ENCODE measurements at places on chromosomes 12 and 14. TPM values are rescaled to one million over a fixed set of nuclear protein-coding genes. Genes with fewer than 3 reads are reported as not detected.

DNA sequence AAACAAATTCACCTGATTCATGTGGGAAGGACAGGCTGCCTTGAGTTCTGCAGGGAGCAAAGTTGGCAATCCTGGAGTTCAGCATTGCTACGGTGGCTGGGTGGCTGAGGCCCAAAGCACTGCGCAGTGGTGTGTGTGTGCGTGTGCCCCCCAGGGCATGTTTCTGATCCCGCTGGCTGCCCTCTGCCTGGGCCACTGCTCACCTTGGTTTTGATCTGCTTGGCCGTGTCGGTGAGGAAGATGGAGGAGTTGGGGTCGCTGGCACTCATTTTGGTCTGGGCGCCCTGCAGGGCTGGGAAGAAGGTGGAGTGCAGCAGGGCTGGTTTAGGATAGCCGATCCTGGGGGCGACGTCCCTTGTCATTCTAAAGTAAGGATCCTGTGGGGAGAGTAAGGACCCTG is 19.1 kb downstream of the SLC25A47 start:
- no peak for DNase-seq

DNA sequence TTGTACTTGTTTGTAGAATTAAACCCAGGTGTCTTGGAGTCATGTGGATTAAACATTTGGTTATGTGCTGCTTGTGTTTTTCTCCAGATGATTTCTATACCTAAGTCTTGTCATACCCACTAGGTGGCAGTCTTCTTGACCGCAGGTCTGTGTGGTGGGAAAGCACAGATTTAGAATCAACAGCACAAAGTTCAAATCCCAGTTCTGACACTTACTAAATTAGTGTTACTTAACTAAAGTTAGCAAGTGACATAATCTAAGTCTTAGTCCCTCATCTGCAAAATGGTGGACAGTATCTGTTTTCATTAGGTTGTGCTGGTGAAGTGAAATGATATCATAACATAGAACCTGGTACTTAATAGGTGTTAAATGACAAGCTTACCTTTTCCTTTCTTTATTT is 151.0 kb upstream of the ARHGAP5 start:
- no peak for DNase-seq

- no peak for DNase-seq
Observed at GRCh38 chr14:64502887-64503433, 678 bp downstream of the ZBTB25 start.

DNA sequence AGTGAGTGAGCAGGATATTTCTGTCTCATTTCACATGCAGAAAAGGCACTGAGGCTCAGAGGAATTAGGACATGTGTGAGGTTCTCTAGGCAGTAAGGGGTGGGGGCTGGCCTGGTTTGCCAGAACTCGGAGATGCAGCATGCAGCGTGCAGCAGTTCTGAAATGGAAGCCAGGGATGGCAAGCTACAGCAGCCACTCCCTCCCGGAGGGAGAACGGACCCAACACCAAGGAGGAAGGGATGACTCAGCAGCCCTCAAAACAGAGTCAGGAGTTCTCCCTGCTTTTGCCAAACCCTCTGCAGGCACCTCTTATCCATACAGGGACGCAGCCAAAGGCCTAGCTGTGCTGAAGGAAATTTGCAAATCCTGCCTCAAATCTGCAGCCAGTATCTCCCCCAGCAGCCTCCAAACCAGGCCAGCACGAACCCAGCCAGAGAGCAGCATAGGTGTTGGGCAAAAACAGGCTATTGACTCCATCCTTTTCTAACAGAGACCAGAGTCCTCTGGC is 10.3 kb upstream of the SERPINA3 start:
- DNase-seq = peak; percentile 89

GRCh38 chr12:55717011-55718007 is 1.5 kb downstream of the BLOC1S1 start:
- peak; percentile 68 for DNase-seq

GRCh38 chr12:65830305-65830704 is 6.0 kb downstream of the HMGA2 start:
- no peak for DNase-seq

DNA sequence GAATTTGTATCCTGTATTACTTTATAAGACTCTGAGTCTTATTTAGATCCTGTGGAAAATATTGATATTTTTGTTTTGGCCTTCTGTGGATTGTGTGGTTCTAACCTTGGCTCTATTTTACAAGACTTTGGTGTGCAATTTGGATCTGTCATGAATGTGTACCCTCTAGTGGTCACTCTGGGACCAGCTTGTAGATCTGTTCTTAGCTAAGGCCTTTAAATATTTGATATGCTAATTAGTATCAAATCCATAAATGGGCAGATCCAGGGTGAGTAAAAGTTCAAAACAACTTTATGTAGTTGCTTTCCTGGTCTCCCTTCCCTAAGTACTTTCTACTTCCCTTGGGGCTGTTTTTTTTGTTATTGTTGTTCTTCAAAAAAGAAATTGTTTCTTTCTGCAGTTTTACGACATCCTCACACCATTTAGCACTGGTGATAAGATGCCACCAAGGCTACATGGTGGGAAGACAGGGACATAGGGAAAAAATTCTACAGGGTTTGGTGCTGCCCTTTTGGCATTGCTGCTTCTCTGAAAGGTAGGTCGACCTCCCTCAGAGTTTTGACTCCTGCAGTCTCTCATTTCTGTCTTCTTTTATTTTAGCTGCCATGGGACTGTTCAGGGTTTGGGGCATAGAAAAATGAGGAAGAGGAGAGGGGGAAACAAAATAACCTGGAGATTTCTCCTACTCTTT is 238.5 kb downstream of the GPHN start:
- no peak for DNase-seq

DNA sequence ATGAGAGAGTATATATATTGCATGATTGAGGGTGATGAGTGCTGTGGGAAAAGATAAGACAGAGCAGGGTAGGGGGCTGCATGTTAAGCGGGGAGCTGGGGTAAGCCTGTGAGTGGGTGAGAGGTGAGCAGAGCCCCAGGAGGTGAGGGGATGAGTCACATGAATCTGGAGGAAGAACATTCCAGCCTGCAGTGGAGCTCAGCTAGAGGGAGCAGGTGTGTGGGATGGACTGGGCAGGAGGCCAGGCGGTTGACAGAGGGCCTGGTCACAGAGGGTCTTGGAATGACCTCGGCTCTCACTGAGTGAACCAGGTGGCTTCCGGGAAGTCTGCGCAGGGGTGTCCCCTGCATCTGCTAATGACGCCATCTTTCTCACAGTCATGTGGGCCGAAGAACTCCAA is 44.4 kb downstream of the GIT2 start:
- DNase-seq = peak; percentile 75

DNA sequence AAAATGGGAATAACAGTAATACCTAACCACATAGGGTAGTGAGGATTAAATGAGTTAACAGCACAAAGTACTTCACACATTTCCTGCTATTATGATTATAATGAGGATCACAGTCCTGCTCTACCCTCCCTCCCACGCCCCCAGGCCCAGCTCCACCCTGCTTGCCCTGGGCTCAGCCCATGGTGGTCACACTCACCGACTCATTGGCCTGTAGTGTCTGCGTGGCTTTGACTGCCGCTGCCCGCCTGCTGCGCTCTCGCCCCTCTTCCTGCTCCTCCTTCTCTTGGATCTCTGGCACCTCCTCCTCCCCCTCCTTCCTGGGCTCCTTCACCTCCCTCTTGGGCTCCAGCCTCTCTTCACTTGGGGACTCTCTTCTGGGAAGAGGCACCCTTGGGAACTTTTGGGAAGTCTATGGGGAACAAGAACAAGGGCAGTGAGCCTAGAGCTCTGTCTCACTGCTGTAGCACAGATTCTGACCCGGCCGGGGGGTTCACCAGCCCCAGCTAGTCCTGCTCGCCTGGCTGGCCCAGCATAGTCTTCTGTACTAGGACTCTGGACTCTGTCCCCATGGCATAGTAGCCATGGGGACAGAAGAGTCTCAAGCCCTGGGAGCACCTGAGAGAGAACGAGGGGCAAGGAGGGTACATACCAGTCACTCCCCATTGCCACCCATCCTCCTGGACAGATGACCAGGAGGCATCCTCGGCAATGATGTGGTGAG is 7.1 kb upstream of the PNMA1 start:
- no peak for DNase-seq

GRCh38 chr14:50726372-50727107 is 58.4 kb upstream of the SAV1 start:
- DNase-seq = no peak

DNA sequence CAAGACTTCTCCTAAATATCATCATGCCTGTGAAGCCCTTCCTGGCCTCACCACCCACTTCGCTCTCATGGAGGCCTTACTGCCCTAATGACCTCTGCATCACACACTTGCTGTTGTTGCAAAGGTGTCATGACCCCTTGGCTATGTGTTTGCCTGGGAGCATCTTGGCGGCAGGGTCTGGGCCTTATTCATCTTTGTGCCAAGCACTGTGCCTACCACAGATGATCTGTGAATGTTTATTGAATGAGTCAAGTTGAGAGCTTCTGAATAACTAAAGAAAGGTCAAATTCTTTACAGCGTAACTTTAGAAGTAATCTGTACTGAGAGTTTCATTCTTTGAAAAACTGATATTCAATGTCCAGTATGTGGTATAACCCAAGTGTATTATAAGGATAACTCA is 113.3 kb downstream of the TTC8 start:
- DNase-seq = no peak

DNA sequence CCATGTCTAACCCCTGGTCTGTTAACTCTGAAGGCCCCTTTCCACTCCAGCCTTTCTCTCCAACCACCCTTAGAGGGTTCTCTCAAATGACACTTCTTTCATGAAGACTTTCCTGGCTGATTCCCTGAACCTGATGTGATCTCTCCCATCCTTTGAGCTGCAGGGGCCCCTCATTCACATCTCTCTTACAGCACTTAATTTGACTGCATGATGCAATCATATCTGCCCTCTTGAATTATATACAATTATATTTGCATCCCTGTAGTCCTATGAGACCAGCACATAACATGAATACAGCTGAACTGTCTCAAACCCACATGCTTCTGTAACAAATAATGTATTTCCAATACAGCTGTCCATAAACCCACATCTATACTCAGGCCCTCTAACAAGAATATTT is 56.4 kb downstream of the PPP2R5E start:
- no peak for DNase-seq

DNA sequence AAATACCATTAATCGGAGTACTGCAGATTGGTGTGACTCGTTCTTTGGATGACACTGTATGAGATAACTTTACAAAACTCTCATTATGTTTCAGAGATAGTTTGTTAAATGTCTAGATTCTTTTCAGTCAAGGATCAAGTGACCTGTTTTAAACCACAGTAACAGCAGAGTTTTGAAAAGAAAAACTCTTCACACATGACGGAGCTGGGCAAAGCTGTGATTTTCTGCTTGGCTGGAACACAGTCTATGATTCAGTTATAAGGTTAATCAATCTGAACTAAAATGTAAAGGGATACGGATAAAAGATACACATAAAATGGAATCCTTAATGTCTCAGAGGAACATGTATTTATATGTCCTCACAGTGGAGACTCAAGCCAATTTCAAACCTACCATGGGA is 573.2 kb downstream of the PRKD1 start:
- DNase-seq = no peak

DNA sequence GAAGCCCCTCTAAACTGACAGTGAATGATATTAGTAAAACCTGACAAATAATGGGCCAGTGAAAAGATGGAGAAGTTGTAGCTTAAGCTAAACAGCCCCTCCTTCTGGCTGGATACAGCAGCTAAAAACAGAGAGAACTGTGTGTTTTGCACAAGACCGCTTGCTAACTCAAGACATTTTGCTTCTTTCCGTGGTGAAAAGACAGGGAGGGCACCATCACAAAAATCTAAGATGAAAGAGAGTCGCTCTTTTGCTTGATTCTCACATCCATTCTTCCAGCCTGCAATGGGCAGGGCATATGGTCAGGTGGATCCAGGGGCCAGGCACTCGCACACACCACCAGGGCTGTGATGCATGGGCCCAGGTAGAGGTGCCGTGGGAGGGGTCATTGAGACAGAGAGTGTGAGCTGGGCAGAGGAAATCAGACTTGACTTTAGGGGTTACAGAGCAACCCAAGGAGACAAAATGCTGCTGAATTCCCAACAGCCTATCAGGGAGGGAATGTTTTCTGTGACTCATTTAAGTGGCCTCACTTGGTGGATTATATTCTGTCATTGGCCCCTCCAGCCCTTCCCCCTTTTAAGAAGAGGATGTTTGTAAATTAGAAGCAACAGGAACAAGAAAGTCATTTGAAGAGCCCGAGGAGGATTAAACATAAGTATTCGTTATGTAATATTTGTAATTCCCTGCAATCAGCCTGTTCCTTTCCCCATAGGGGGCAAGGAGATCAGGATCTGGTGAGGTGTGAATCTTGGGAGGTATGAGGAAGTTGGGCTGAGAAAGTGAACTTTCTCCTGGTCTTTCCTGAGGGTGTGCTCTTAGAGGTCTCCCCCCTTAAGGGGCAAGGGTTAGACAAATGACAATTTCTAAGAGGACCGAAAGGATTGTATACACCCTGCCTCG is 12.3 kb downstream of the EMP1 start:
- DNase-seq = no peak

- DNase-seq = no peak
Observed at GRCh38 chr12:42810006-42810405, 220.5 kb upstream of the PRICKLE1 start.

DNA sequence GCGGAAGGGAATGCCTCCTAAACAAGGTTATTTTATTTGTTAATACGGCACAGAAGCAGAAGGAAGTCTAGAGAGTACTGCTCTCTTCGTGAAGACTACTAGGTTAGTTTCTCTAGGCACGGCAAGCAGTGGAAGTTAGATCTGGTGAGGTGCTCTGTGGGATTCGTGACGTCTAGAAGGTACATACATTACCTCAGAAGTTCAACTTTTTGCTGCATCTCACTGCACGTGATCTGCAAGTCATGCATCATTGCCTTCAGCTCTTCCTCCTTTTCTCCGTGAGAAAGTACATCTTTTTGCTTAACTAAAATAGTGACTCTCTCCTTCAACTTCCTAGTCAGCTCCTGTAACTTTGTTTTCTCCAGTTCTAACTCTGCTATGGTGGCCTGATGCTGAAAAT is 74.7 kb downstream of the NIN start:
- DNase-seq = no peak

DNA sequence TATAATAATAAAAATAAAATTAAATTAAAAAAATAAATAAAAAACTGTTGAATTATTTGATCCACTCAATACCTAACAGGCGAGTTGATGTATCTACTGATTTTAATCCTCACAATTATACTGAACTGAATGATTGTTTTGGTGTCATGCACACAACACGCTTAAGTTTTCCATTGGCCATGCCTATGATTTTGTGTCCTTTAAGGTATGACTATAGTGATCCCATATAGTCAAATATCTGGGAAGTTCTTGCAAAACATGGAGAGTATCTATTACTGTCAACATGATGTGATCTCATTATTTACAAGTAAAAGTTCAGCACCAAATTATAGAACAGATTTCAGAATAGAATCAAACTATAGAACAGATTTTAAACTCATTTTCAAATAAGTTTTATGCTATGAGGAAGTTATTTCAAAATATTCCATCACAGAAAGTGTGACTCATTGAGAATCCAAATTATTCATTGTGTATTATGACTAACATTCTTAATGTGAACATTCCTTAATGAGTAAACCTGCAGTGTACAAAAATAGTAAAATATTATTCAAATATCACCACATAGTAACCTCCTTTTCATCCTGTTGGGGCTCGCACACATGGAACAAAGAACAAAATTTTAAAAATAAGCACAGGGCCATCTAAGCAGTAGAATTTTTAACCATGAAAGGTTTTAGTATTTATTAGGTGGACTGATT is 190.4 kb downstream of the SLC25A21 start:
- no peak for DNase-seq

- DNase-seq = no peak
Observed at GRCh38 chr12:110224379-110225304, 56.4 kb upstream of the ATP2A2 start.

Gene PLA2G1B
- not detected for total RNA-seq

Gene GPD1
- 92.0 TPM for total RNA-seq

Gene RNU4-1
- total RNA-seq = 2,232 TPM

Gene ZNF26
- total RNA-seq = 3.6 TPM

Gene NR1H4
- 0.18 TPM for total RNA-seq

Gene NRXN3
- 0.15 TPM for total RNA-seq

All from psoas muscle (tissue), 8 donors.